Stimulated activated CD8-positive, alpha-beta memory T cell treated with anti-CD3 and anti-CD28 coated beads, Interleukin-2, amount 100 ng/mL, for 48 hours (primary cell): ENCODE measurements at places on chromosomes 12 and 14.
A peak's percentile ranks its signal among the peaks of the same experiment; 100 is the strongest.

DNA sequence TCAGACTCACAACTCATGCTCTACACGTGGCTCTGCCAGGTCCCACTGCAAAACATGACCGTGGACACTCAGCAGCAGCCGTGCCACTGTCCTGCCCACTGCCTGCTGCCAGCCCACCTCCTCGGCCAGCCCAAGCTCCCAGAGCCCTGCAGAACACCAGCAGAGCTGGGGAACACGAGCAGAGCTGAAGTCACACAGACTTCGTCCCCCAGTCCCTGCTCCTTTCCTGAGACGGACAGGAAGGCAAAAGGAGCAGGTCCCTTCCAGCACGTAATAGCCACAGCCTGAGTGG is 152.1 kb downstream of the DPF3 start:
- no peak for DNase-seq

DNA sequence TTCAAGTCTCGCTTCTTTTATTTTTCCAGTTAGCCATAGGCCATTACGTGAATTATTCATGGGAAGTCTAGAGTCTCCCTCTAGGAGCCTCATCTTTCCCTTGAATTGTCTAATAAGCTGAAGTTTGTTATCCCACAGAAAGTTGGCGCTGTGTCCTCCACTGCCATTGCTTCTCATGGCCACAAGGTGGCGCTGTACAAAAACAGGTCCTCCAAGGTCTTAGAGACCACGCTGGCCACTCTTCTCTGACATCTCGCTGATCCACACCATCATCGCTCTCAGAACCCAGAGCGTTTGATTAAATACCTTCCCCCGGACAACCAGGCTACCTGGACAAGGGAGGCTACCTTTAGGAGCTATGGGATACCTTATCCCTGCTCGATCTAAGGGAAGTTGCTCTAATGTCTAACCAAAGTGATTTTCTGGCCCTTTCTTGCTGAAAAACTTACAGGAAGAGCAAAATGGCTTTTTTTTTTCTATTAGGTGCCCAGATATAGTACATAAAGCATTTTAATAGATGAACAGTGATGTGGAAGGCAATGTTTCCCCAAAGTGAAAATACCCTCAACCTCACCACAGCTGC is 110.0 kb downstream of the CCDC60 start:
- DNase-seq: peak; percentile 7

DNA sequence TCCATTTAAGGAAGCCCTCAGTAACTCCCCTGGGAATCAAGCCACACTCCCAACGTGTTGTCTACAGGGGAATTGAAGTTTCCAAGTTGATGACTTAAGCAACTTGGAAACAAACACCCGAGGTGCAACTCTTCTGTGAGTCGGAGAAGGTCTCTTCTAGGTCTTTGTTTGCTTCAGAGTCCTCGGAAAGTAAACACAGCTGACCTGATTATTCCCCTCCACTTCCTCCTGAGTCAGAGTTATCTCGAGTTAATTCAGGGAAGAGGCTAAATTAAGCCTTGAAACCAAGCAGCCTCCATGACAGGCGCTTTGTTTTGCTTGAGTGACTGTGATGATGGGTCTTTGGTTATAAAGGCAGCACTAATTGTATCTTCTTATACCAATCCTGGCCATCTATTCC is 41.8 kb downstream of the TUNAR start:
- DNase-seq: no peak

GRCh38 chr12:51240971-51241370 is 2.3 kb downstream of the DAZAP2 start:
- DNase-seq: no peak

- no peak for DNase-seq
Measured at GRCh38 chr14:31965071-31965734, 111.9 kb upstream of the ARHGAP5 start.

DNA sequence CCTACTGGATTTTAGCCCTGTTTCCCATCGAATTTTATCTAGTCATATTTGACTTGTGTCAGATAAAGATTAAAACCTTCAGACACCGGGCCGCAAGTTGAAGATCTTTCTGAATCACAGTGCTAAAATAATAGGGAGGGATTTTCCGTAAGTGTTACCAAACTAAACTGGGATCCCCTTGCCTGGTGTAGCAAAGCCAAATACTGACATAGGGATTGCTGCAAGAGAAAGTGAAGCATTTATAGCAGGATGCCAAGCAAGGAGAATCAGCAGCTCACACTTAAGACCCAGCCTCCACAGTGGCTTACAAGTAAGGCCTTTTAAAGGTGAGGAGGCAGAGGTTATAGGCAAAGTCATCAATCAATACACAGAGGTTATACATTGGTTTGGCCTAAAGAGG is 147.4 kb downstream of the AKAP6 start:
- DNase-seq: no peak

DNA sequence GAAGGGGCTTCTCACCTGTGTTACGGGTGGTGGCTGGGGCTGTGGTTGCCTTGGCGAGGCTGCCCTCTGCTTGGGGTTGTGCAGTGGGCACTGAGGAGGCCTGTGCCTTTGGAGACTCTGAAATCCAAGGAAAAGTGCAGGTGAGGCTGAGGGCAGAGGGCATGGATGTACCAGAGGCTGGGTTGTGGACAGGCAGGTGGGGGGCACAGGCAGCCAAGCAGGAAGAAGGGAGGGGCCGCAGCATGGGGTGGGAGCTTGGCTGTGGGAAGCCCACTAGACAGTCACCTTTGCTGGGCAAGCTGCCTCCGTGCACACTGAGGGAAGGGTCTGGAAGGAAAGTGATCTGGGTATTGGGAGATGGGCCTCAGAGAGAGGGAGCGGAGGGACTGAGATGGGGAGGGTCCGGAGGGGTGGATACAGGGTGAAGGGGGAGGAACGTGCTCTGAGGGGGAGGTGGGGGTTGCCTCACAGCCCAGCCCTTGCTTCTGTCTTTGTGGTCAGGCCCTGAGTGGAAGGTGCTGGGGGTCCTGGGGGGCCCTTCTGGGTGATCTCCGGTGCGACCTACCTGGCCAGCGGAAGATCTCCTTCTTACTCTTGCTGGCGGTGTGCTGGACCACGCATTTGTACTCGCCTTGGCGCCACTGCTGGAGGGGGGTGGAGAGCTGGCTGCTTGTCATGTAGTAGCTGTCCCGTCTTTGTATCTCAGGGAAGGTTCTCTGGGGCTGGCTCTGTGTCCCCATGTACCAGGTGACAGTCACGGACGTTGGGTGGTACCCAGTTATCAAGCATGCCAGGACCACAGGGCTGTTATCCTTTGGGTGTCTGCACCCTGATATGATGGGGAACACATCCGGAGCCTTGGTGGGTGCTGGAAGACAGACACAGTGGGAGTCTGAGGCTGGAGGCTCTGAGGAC is 318.7 kb downstream of the TMEM121 start:
- no peak for DNase-seq
